Left lobe of liver (tissue), 2 donors: ENCODE measurements at places on chromosomes 3 and 15.

GRCh38 chr3:56839784-56840715, 38.3 kb upstream of the ARHGEF3 start:
- no peak for DNase-seq

- no peak for DNase-seq
Observed at GRCh38 chr15:62404194-62404985, 239.3 kb upstream of the C2CD4B start.

DNA sequence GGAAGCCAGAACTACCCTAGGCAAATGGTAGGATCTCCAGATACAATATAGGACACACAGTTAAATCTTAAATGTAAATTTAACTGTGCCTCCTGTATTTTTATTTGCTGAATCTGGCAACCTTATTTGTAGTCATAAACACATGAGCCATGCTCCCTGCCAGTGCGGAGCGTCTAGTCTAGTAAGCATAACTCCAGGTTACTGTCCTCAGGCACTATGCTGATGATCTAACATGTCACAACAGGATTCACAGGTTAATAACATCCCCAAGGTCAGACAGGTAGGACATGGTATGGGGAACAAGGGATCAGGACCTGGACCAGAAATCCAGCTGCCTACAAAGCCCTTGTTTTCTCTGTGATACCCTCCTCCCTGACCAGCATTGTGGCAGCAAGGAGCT, 305.1 kb downstream of the CACNA2D3 start:
- no peak for DNase-seq

DNA sequence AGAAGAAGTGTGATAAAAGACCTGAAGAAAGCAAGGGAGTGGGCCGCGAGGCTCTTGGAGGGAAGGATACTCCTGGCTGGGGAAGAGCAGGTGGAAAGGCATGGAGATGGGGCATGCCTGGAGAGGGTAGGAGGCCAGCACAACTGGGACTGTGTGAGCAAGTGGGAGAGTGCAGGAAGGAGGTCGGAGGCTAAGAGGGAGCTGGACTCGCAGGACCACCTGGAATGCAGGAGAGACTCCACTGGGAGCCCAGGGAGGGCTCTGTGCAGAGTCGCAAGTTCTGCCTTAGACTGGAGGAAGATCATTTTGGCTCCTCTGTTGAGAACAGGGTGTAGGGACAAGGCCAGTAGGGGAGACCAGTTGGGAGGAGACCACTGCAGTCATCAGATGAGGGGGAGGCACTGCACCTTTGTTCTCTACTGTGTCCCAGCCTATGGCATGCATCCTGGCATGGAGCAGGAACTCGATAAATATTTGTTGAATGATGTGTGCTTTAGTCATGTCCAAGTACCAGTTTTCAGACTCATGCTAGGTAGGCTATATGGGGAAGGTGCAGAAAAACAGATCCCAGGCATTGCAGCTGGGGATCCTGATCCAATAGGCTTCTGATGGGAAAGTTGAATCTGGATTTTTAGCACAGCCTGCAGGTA, 13.7 kb downstream of the FAM107A start:
- peak; percentile 30 for DNase-seq

DNA sequence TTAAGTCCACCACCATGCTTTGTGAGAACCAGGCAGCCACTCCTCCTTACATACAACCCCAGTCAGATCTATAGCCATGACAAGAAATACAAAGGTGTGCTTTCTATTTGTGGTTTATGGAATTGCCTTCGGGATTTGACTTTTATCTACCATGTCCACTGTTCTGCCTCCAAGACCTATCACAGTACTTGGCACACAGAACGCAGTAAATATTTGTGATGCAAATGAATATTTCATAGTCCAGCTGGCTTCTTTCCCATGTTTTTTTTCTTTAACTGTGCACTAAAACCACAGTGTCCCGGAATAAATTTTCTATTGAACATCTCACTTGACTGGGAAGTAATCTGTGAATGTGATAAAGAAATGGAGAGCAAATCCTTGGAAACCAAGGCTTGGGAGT, 314.7 kb downstream of the RORA start:
- DNase-seq: no peak

DNA sequence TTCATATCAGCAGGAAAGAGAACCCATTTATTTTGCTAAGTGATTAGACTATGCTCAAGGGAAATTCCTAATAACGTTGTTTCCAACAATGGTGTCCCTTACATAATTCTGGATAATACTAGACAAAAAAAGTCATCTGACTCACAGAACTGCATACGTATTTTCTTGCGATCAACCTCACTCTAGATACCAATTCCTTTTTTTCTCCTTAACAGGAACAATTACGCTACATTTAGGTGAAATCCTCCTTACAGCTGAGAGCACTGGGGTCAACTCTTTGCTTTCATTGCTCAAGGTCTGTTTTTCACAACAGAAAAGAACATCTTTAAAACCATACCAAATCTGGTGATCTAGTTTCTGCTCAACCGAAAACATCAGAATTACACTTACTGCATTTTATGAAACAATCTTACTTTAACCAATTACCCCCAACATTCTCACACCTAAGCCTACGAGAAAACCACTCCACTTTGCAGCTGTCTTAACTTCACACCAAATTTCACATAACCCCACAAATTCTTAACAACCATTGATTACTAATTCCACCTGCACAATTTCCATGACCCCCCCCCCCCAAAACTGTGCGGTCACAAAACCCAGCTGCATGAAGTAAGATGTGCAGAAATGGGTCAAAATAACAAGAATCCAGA, 61.2 kb upstream of the ICE2 start:
- DNase-seq: no peak

DNA sequence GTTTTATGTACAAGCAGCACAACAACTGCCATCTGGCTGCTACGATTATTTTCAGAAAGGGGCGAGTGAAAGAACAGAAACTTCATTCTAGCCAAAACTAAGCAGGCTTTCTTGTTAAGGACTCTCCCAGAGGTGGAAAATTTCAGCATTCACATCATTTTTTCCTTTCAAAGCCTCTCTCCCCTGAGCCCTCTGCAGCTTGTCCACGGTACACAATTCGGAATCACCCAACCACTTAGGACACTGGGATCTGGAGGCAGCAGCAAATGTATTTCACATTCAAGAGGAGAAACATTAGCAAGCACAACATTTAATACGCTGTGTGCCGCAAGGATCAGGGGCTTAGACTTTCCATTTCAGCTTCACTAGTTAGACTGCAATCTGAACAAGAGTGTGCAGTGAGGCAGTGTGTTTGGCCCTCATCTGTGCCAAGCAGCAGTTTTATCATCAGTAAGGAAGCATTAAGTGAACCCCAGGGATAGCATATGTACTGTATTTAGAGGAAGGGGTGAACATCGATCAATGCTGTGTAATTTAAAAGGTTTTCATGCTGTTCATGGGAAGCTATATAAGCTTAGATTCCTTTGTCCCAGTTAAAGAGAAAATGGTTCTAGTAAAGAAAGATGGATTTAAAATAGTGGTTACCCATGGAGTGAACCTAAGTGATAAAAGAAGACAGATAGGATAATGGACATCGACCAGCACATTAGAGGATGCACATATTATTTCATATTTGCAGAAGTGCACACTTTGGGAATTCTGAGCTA, 504.9 kb downstream of the TBL1XR1 start:
- no peak for DNase-seq

DNA sequence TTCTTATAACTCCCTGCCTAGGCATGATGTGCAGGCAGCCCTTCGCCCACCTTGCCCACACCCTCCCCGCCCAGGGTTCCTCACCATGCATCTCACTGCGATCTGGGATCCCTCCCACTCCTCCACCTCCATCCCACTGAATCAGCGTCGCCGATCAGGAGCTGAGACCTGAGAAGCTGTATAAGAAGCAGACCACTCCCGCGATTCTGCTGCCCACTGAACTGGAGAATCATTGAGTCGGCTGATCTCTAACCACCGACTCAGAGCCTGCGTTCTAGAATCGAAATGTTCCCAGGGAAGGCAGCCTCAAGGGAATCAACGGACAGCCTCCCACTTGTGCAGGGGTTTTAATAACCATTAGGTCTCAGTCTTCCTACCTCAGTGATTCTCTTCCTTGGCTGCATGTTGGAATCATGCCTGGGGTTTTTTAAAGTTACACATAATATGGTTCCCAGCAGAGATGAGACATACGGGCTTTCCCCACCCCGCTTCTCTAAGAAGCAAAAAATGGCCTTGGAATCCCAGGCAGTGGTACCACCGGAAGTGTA, 60.2 kb downstream of the TMEM44 start:
- DNase-seq: no peak

DNA sequence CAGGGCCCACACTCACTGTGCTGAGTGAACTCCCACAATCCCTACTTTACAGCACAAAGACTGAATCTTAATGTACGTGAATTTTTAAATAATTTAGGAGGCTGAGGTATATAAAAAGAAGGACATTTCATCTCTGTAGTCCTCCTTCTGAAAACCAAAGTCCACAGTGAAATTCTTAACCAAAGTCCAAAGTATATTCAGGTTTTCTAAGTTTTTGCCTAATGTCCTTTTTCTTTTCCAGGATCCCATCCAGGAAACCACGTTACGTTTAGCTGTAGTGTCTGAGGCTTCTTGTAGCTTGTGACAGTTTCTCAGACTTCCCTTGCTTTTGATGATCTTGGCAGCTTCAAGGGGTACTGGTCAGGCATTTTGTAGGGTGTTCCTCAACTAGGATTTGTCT, 44.5 kb downstream of the SCAP start:
- DNase-seq: no peak

DNA sequence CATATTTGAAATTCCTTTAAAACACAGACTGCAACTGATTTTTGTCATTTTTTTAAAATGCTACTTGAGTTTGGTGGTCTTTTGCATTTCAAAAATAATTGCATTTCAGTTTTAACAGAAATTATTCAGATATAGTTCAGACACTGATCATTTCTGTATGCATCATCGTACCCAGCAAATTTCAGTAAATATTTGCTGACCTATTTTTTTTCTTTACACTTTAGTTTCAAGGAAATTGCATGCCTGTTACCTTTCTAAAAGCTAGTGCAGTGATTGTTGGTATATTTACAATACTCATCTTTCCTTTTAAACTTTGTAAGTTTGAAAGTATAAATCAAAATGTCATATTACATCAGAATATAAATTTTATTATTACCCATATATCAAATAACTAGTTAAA, 32.4 kb downstream of the ALCAM start:
- DNase-seq: no peak

DNA sequence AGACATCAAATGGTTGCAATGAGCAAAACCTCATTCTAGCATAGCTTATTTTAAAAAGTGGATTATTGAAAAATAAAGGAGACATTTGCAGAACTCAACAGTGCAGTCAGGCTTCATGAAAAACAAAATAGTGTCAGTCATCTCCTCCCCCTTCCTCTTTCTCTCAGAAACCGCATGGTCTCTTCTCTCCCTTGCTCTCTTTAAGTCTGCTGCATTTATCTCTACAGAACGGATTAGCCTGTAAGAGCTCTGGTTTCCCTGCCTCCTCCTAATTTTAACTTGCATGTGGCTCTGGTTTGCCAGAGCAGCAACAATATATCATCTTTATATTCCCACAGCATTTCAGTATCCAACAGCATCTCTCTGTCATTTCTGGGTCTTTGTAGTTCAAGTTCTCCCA, 609.0 kb downstream of the MECOM start:
- DNase-seq: no peak

DNA sequence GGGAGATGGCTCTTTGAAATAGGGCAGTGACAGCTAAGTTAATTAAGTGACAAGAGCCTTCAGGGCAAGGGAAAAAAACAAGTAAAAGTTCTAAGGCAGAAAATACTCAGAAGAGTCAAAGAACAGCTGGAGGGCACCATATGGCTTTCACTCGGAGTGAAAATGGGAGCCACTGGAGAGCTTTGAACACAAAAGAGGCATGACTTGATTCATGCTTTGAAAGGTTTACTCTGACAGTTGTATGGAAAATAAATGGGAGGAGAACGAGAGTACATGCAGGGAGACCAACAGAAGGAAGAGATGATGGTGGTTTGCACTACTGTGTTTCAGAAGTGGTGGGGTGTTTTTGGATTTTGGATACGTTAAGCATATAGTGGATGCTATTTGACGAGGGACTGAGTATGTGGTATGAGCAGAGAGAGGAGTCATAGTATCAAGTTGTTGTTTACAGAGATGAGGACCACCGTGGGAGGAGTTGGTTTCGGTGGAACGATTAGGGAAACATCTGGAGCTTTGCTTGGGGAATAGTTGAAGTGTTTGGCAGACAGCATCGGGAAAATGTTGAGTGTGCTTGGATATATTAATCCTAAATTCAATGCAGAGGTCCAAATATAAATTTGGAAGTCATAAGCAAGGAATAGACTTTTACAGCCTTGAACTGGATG, 411.5 kb downstream of the GABRG3 start:
- no peak for DNase-seq

GRCh38 chr3:118742760-118743159, 291.9 kb downstream of the IGSF11 start:
- DNase-seq: peak; percentile 71

DNA sequence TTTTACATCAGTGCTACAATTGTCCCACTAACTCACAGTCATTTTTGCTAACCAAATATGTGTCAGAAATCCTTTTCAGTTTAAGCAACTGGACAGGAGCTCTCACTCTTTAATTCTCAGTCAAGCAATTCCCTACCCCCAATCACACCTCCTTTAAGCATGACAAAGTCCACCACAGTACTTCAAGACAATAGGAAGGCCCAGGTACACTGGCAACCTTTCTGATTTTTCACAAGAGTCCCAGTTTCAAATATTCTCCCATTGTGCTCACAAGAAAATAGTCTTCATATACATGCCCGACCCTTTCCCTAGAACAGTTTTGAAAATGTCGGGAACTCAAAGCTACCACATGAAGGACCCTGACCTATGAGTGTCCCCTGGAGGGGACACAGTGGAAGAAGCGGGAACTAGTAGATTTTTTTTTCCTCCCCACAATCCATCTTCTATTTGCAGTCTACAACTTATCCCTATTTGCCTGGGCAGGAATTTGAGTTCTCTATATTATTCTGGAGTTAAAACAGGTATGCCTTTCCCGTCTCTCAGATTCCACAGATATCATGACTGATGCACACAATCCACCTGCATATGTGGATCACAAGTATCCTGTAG, 413.5 kb downstream of the TIGIT start:
- no peak for DNase-seq

DNA sequence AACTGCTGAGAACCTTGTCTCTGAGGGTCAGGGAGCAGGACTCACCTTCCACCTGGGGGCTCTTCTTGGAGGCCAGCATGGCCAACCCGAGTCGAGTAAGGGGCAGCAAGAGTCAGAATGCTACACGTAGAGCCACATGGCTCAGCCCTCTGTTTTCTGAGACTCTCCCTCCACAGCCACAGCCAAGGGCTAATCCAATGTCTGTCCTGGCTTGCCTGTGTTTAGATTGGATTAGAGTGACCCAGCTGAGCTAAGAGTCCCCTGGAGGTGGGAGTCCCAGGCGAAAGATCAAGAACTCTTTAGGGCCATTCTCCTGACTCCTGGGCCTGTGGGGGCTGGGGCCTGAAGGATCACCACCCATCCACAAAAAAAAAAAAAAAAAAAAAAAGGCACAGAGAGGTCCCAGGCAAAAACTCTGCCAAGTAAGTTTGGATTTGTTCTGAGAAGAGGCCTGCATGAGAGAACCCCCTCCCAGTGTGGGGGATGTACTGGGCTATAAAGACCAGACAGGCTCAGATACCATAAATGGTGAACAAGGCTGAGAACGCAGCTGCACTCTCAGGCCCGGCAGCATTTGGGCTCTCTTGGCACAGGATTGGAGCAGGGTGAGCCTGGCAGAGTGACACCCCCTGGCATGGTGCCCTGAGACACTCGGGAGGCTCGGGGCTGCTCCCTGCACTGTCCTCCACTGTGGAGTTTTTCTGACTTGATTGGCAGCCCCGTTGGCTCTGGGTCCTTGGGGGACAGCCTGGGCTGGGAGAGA, 88.0 kb upstream of the OSBPL11 start:
- DNase-seq: no peak
